ENCODE measurements at places on chromosomes 13 and 19.

- no peak for DNase-seq
Observed at GRCh38 chr19:16112778-16113177, 1.1 kb downstream of the RAB8A start.

DNA sequence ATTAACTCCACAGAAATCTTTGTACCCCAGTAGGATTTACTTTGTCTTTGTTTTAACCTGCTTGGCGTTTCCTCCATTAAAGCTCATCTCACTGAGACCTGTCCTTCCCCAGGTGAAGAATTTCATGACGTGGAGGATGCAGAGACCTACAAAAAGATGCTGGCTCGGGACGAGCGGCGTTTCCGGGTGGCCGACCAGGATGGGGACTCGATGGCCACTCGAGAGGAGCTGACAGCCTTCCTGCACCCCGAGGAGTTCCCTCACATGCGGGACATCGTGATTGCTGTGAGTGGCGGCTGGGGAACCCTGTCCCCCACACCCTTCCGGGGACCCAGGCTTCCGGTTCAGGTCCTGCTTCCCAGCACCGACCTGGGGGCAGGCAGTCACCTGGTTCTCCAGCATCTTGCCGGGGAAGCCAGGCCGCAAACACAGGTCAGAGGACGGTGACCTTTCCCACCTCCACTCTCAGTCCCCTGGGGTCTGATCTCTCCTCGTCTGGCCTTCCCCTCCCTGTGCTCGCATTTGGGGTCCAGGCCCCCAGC is 9.2 kb downstream of the RCN3 start:
- no peak for DNase-seq

- DNase-seq: no peak
Observed at GRCh38 chr13:45209229-45209628, 8.4 kb upstream of the KCTD4 start.

GRCh38 chr19:16385821-16386220 is 61.2 kb downstream of the KLF2 start:
- DNase-seq: no peak

DNA sequence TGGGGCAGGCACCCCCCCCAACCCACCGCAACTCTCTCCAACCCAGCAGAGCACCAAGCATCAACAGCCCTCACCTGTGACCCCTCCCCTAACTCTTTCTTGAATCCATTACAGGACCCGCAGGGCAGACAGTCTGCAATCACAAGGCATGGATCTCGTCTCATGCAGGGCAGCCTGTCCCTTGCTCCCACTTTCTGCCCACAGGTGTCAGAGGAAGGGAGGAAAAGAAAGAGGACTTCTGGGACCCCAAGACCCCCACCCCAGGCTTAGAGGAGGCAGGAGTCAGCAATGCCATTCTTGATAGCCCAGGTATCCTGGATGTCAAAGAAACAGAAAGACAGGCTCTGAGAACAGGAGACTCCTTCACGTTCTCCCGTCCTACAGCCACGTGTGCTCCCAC is 47.4 kb upstream of the TUBGCP3 start:
- DNase-seq: no peak

GRCh38 chr19:58355908-58356765 is 2.8 kb upstream of the A1BG start:
- no peak for DNase-seq

DNA sequence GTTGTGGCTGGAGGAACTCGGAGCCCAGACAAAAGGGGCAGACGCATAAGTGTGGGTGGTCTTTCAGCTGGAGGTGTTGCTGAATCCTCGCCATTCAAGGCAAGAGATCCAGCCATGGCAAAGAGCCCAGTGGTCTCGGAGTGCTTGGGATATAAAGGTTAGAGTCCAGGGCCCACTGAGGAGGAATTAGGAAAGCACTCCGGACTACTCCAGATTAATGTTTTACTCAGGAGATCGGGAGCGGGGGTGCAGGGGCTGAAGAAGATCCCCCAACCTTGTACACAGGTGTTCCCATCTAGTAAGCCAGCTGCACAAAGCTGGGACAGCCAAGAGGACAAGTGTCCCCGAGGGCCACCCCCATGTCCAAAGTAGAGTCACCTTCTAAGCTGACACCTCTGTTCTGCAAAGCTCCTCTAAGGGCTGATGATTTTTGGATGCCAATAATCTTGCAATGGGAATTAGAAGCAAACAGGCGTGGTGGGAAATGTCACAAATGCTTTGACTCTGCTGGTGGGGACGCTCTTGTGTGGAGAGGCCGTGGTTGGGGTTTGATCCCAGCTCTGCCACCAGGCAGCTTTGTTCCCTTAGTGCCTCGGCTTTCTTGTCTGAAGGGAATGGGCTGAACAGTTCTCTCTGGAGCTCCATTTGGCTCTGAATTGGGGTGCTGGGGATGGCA is 194.3 kb upstream of the SOX1 start:
- DNase-seq: no peak

DNA sequence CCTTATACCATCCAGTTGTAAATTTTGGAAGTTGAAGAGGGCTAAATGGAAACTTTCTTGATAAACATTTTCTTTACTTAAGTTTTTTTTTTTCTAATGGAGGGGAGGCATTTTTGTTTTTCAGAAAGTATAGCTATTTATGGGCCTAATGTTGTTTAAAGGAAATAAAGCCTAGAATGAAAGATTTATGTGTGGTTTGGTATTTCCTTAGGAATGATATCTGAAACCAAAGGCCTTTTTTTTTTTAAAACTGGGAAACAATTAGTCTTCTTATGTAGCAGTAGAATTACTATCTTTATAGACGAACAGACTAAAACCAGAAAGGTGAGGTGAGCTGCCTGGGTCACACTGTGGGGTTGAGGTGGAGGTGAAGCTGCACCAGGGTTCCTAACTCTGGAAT is 80.1 kb downstream of the ESD start:
- DNase-seq: no peak

DNA sequence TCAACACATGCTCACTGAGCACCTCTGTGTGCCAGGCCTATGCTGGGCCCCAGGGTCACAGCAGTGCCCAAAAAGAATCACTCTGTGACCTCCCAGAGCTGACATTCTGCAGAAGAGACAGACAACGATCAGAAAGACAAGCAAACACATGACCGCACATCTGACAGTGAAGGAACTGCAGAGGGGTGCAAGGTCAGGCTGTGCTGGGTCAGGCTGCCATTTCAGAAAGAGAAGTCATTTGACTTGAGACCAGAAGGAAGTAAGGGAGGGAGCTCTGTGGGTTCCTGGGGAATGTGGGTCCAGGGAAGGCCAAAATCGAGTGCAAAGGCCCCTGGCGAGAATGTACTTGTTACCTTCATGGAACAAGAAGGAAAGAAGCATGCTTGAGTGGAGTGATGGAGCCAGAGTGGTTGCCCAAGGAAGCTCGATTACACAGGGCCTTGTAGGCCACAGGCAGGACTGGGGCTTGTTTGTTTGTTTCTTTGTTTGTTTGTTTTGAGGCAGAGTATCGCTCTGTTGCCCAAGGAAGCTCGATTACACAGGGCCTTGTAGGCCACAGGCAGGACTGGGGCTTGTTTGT is 11.4 kb upstream of the CD22 start:
- no peak for DNase-seq

DNA sequence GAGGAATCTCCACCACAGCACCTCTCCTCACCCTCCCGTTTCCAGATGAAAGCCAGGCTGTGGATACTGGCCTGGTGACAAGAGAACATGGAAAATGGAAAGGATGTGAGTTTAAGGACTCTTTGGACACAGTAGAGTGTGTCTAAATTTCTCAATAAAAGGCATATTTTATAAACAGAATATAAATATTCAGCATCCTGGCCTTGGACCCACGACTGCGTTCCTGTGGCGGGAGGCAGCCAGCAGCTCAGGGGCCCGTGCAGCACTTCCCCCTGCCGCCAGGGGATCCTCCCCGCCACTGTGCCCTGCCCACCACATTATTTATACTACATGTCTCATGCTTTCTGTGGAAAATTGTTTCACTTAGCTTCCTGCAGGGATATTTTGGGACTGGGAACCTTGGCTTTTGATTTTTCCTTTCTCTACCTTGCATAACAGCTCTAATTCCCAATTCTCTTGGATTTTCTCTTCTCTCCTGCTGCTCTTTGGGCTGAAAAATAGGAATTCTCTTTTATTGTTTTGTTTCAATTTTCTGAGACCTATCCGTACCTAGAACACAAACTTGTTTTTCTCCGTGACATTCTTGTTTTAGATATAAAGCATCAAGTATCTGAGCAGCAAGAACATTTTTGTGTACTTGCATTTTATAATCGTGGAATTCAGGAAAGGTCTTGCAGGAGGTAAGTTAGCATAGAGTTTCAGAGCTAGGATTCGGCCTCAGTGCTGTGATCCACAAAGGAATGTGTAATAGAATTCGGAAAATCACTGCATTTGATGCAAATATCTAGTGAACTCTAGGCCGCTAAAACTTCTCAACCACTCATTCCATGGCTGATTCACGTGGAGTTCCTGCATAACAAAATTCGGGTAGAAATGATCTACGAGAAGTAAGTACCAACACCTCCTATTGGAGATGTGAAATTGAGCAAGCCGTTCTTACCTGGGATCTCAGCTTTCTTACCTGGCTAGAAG is 107.7 kb upstream of the SPATA13 start:
- DNase-seq: no peak

GRCh38 chr13:110627761-110628476 is 12.6 kb downstream of the NAXD start:
- DNase-seq: no peak

DNA sequence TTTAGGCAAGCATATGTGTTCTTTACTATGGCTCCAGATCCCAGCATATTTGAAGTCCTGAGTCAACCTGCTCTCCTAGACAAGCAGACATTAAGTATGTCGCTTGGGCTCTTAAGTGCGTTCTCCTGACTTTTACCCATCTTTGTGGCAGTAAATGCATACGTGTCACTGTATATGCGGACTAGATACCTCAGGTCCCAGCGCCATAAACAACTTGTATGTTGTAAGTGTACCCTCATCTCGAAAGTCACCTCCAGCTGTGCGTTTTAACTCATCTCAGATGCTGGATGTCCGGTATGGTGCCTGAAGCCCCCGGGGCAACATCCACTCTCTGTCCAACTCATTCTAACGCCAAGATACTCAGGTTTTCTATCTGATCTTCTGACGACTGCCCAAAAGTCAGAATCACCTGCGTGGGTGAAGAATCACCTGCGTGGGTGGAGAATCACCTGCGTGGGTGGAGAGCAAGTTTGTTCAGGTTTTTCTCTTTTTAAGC is 1.7 kb downstream of the PTOV1 start:
- no peak for DNase-seq

GRCh38 chr19:39199025-39199424 is 2.3 kb downstream of the NCCRP1 start:
- DNase-seq: no peak

DNA sequence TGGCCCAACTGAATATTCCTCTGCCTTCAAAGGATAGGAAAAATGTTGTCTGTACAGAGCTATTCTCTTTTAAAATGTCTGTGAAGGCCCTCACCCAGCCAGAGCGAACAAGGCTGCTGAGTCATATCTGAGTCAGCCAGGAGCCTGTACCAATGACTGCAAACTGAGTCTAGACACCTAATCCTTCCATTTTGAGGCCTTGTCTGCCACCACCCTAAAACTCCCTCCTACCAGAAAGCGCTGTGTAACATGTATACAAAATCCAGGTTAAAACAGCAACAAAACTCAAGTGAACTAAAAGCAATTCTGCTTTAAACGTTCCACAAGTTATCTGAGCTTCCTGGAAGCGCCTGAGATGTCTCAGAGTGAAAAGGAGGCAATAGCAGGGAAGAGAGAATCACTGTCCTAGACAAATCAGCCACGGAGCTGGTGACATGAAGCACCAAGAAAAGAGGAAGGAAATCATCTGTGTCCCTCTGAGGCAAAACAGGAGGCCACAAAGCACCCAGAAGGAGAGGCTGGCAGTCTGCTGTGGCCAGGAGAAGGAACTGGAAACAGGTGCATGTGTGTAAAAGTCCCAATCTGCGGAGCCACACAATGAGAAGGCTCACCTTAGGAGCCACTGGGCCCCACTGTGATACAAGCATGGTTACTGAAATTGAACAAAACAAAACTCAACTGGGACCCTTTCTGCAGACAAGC is 10.2 kb downstream of the DHRS12 start:
- no peak for DNase-seq

- DNase-seq: no peak
Observed at GRCh38 chr19:10113592-10113963, 2.1 kb downstream of the P2RY11 start.

DNA sequence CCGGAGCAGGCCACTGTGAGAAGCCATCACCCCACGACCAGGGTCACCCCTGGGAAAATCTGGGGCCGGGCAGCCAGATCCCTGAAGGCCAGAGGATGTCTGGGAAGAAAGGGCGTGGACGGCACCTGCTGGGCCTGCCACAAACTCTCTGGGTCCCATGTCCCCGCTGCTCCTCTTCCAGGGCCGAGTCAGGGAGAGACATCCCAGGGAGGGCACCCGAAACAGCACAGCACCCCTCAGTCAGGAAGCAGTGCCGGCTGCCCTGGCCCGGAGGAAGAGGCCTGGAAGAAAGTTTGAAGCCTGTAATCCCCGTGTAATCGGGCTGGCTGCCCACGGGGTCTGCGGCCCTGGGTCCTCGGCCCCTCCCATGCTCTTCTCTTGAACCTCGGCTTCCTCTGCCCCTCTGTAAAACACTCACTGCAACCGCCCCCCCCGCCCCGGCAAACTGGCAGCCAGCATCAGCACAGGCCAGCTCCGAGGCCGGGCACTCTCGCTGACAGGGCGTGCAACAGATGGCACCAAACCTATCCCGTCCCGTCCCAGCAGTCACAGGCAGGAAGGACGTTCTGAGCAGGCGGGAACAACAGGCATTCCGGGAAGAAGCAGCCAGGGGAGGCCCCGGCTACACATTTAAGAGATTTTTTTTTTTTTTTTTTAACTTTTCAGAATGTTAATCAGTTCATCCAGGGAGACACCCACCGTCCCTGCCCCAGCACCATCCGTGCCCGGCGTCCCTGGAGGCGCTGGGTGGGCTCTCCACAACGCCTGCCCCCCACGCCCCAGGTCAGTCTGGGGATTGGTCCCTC is 1.5 kb downstream of the SBNO2 start:
- no peak for DNase-seq

DNA sequence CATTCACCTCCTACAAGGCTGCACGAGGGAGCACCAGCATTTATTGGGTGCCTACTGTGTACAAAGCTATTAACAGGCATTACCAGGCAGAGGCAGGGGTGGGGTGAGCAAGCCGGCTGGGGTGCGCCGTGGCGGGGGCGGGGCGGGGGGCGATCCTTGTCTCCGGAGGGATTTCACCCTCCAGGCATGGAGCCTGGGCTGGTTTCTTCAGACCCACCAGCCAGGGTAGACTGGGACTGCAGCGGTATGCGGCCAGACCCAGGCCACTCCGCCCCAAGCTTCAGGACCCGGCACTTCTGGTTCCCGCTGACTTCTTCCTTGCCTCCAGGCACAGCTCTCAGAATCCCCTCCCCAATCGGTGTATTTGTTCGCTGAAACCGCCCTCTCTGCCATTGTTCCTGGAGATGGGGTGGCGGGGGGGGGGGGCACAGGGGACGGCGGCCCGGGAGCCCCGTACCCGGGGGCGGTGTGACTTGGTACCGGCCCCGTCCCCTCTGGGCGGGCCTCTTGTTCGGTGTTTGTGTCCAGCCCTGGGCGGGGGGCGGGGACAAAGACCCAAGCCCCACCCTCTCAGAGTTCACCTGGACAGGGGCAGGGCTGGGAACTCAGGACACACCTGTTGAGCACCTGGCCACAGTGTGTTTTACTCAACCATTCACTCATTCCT is 14.4 kb downstream of the TJP3 start:
- DNase-seq: no peak

- DNase-seq: no peak
Observed at GRCh38 chr19:48445256-48445605, 552 bp upstream of the GRWD1 start.
